G401 (cell line): ENCODE measurements at places on chromosomes 7 and 10. TPM values are rescaled to one million over a fixed set of nuclear protein-coding genes. Genes with fewer than 3 reads are reported as not detected.

GRCh38 chr7:120987280-120987679 lies 1.2 kb upstream of the CPED1 start:
- no peak for DNase-seq

GRCh38 chr7:22430457-22430856 lies 69.5 kb downstream of the STEAP1B start:
- no peak for DNase-seq

The TRIM74 gene
- 4.7 TPM in 1 of 2 replicates, not detected in the other for total RNA-seq

DNA sequence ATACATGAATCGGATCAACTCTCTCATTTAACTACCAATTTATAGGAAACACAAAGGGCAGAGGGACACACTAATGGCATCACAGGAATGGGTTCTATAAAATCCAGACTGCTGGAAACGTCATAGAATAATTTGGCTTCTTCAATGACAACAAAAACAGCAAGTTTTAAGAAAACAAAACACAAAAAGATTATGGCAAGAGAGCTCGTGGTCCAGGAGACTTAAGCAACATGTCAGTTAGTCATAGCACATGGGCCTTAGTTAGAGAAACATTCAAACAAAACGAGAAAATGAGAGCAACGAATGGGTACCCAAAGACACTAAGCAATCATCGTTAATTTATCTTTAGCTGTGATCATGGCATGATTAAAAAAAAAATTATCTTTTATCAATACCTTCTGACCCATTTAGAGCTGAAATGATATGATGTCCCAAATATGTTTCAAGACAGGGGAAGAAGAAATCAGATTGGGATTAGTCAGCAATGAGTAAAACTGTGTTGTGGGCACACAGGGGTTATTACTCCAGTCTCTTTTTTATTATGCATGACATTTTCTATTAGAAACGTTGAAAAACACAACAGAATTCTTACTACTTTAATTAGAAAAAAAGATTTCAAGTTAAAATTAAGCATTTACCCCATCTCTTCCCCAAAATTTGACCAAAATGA lies 28.3 kb downstream of the NCAPG2 start:
- DNase-seq = no peak

DNA sequence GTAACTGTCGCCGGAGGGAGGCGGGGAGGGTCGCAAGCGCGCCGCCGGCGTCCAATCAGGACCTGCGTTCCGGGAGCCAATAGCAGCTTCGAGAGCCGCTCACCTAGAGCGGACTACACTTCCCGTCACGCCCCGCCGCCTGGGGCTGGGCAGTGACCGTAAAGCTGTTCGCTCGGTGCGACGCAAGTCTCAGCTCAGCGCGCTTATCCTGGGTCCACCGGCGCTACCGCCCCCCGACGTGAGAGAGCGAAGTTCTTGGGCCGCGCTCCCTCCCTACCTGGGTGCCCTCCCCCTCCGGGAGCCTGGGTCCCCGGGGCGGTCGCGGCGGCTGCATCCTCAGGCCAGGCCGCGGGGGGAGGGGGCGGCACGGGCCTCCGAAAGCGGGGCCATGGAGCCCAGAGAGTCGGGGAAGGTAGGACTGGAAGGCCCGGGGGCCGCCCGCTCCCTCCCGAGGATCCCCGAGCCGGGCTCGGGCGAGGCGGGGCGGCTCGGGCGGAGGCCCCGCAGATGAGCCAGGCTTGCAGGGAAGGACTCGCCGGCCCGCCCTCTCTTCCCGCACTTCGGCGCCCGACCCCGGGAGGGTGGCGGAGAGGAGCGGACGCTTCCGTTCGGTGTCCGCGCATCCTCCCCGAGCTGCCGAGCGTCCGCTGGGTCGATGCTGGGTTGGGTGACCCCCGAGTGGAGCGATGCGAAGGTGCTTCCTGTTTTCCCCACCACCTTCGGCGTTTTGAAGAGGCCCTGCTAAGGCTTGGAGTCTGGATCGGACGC lies at the start of gene ZNF862:
ZNF862 (plus strand) TSS at position 152 of the 768 bp plus-strand sequence; CDS start at position 389, 237 bp downstream.
- peak; percentile 99 for DNase-seq

The OR2A42 gene
- not detected in 2 replicates for total RNA-seq

The SPDYE5 gene
- not detected in 2 replicates for total RNA-seq

The BAMBI gene
- 230 and 279 TPM in 2 replicates for total RNA-seq

The NUTM2B gene
- total RNA-seq = 0.61 and 0.68 TPM in 2 replicates

GRCh38 chr7:16592395-16592794 lies 53.2 kb downstream of the ANKMY2 start:
- no peak for DNase-seq

The RBP3 gene
- not detected in 2 replicates for total RNA-seq

DNA sequence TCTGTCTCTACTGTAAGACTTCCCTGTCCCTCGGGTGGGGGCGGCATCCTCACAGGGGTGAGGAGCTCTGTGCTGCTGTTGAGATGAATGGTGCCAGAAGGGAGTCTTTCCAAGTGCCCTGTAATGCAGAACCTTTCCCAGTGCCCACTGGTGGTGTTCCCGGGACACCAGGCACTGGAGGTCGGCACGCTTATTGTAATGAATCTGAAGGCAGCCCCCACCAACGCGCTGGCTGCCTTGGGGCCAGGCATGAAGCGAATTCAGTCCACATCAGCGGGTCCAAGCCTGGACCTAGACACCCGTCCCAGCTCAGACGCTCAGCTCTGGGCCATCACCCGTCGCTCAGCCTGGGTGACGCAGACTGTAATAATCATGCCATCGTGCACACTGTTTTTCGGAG lies 592.9 kb downstream of the DNAJB6 start:
- DNase-seq = no peak

DNA sequence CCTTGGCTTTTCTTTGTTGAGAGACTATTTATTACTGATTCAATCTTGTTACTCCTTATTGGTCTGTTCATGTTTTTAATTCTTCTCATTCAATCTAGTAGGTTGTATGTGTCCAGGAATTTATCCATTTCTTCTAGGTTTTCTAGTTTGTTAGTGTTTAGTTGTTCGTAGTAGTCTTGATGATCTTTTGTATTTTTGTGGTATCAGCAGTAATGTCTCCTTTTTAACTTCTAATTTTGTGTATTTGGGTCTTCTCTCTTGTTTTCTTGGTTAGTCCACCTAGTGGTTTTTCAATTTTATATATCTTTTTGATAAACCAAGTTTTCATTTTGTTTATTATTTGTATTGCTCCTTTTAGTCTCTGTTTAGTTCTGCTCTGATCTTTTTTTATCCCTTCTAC lies 546.9 kb upstream of the TPK1 start:
- no peak for DNase-seq

DNA sequence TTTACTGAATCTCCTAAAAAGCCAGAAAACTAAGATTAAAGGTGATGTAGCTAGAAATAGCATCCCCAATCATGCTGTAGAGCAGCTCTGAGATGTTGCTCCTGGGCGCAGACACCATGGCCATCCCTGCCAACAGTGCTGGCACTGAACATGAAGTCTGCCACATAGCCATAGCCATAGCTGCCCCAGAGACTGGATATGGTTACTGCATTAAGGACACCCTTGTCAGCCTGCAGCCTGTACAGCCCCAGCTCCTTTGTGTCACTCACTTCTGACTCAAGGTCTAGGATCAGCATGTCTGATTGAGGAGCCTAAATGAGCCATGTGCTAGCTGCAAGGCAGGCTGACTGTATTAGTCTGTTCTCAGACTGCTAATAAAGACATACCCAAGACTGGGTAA lies 284.6 kb downstream of the RPS24 start:
- DNase-seq = no peak

The AZGP1 gene
- 1.1 TPM in 1 of 2 replicates, not detected in the other for total RNA-seq

DNA sequence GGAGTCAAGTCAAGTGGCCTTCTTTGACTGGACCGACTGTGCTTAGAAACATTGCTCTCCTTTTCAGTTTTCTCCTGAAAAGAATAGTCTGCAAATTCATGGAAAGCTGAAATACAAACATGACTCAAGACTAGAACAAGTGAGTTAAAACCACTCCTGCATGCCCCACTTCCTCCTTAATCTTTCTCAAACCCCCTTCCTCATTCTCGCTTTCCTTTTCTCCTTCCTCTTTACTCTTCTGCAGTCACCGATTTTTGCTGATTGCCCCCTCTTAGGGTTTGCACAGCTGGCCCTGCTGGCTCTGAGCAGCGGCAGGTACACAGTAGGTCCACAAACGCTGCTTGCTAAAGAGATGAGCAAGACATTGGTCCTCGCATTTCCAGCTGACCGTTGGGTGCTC lies 34.8 kb upstream of the MKI67 start:
- no peak for DNase-seq

- no peak for DNase-seq
Observed at GRCh38 chr7:131095346-131095745, 232.3 kb upstream of the MKLN1 start.

DNA sequence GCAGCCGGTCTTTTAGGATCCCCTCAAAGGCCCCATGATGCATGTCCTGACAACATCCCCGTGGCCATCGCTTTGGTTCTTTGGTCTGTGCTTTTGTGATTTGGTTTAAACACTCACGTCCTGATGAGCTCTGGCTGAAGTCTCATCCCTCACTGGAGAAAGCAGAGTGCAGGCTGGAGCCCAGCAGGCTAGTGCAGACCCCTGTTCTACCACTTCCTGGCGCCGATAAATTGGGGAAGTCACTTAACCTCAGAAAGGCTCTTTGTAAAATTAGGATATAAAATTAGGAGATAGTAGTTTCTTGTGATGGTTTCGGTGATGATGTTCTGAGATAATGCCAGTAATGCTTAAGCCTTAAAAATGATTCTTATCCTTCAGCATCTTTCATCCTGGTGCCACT lies 307.6 kb downstream of the GFRA1 start:
- no peak for DNase-seq

- DNase-seq = no peak
Observed at GRCh38 chr7:145327646-145328045, 491.8 kb upstream of the TPK1 start.
